ENCODE measurements at places on chromosomes 7 and 10.

- DNase-seq: peak; percentile 72
Observed at GRCh38 chr7:74417419-74417971, 36.2 kb upstream of the GTF2IRD1 start.

GRCh38 chr7:37061849-37062559 is 337.7 kb upstream of the AOAH start:
- no peak for DNase-seq

DNA sequence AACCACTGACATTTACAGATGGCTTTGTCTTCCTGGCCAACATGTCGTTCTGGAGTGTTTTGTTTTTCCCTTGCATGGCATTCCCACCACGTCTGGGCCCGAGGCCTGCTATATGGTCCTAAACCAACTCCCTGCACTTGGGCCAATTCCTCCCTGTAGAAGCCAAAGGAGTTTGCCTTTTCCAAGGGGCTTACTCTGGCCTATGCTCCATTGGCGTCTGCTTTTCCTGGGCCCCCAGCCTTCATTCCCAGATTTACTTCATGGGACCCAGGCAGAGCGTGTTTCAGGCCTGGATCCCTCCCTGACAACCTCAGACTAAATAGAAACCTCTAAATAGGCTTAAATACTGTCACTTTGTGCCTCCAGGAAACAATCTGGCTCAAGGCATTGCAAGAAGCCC is 60.7 kb downstream of the MINDY4 start:
- DNase-seq: no peak

DNA sequence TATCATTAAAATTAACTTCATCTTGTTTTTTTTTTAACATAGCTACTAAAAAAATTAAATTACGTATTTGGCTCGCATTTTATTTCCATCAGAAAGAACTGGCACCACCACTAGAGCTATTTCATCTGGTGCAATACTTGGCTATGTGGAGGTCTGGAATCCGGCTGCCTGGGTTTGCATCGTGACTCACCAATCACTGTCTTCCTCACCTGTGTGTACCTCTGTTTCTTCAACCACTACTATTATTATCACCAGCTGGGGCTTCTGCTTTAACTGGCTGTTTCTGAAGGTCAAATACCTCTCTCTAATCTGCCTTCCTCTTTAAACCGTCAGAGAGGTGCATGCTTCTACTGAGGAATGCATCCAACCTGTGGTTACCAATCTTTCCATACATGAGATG is 6.5 kb downstream of the WDR91 start:
- no peak for DNase-seq

- no peak for DNase-seq
Observed at GRCh38 chr7:12013983-12014382, 182.0 kb upstream of the THSD7A start.

GRCh38 chr10:132517951-132518521 is 19.6 kb upstream of the INPP5A start:
- DNase-seq: no peak

- no peak for DNase-seq
Observed at GRCh38 chr10:31121757-31122577, 90.3 kb upstream of the ZNF438 start.

DNA sequence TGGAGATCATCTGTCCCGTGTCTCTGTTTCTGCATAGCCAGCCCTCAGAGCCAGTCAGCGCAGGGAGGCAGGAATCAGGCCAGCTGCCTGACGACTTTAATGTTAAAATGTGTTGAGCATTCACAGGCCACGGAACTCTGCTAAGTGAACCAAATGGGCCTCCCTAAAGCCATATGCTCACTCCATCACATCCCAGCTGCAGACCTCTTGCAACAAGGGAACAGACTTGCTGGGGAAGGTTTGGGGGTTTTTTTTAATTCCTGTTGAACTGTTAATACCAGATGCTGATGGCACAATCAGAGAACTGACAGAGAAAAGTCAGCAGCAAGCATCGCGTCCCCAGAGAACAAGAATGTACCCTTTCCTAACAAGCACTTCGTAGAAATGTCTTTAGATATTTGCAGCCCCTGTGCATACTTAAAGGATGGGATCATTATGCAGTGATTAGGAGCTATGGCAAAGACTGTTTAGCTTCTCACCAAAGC is 900.4 kb upstream of the AUTS2 start:
- DNase-seq: no peak

GRCh38 chr10:92750791-92751533 is 61.2 kb downstream of the HHEX start:
- DNase-seq: no peak

GRCh38 chr10:100828738-100829096 is 83.3 kb downstream of the PAX2 start:
- DNase-seq: peak; percentile 65

- no peak for DNase-seq
Observed at GRCh38 chr7:139047970-139048369, 12.1 kb upstream of the ZC3HAV1L start.

DNA sequence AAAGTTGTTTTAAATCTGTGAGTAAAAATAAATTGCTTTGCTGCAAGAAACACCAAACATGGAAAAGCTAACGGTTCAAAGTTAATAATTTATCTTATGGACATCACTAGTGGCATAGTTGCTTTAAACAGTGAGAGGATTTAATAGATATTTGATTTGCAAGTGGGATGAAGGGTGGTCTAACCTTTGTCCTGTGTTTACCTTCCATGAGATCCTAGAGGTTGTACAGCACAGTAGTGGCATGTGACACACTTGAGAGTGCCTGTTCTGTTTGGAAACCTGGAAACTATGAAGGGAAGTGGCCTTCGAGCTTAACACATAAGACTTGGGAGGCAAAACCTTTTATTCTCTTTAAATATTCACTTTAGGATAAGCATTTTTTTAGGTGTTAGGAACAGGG is 16.0 kb downstream of the EGFR start:
- no peak for DNase-seq

- DNase-seq: no peak
Observed at GRCh38 chr10:130485236-130485957, 349.2 kb downstream of the GLRX3 start.

DNA sequence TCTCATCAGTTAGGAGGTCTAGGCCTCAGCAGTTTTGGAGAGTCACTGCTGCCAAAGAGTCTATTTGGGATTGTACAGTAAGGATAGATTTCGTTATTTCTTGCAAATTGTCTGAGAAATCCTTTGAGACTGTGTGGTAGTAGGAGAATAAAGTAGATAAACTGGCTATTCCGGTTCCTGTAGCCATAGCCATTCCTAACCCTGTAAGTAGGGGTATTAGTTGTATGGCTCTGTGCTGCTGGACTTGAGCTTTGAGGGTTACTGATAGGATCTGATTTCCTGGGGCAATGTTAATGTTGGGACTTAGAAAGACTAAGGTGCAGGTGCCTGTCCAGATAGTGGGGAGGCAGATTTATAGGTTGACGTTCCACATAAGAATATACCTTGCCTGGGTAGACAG is 36.1 kb upstream of the ZNF138 start:
- no peak for DNase-seq

GRCh38 chr7:138738114-138738513 is 37.0 kb upstream of the SVOPL start:
- no peak for DNase-seq

GRCh38 chr10:124741281-124741921 is 2.8 kb downstream of the FAM53B start:
- DNase-seq: peak; percentile 85

DNA sequence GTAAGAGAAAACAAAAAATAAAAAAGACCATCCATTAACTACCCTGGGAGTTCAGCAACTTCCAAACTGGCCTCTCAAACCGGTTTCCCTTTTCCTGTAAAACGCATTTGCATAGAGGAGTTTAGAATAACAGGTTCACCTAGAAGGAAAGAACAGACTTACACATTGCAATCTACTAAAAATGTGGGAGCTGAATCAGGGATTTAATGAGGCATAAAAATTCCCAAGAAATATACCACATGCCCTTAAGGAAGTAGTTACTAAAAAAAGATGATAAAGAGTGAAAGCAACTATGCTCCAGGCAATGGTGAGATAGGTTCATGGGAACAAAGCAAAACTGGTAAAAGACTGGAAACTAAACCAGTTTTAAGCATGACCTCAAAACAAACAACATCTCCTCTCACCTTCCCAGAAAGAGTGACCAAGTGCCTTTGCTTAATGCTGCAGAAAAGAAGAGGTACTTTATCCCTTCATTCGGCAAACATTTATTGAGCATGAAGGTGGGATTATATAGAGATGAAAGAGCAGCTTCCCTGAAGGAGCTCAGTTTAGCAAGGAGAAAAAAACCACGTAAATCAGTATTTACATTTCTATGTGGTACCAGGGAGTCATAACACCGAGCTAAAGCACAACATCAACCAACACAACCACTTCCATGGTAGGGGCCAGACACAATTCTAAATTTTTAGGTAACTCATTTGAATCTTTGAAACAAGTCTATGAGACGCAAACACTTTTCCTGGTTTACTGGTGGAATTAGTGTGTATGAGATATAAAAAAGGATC is 152.8 kb downstream of the SGMS1 start:
- no peak for DNase-seq

GRCh38 chr10:103930881-103931280 is 12.9 kb upstream of the STN1 start:
- no peak for DNase-seq

DNA sequence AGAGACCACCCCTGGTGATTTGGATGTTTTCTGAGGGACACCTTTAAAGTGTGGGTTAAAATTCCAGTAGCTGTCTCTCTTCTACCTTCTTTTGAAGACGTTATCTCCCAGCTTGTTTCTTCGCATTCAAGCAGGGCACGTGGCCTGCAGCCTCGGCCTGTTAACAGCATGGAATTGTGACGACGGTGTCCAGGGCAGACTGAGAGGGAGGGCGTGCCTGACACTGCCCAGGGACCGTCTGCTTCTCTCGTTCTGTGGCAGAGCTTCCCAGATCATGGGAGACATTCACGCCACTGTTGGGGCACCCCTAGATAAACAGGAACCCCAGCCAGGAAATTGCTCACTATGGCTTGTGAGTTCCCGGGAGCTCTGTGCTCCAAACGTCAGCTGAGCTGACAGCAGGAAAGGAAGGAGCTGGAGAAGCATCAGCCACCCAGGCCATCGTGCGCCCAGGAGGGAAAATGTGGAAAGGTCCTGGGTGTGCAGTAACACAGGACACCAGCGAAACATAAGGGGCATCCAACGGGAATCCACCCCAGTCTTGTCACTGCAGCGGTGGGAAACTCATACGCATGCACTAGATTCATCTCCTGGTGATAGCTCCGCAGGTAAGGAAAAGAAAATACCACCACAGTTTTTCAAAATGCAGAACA is 41.1 kb upstream of the RBM33 start:
- DNase-seq: no peak

GRCh38 chr7:130912082-130912861 is 178.3 kb upstream of the KLF14 start:
- DNase-seq: no peak

DNA sequence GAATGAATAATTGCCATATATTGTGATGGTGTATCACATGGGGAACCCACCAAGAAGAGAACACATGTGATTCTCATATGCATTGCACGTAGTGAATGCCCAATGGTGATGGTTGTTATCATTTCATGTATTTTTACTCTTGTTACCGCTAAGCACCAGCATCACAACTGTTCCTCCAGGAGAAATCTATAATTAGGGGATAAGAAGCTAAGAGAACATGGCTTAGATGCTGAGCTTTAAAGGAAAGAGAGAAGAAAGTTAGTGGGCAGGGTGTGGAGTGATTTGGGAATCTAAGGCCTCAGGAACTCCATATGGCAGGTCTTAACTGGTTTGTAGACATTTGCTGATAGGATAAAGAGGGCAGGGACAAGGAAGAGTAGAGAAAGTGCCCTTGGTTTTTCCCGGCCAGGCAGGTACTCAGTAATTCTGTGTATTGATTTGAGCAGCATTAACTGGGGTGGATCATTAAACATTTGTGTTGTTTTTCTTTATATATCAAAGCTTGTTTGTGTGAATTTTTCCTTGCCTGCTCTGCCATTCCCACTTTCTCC is 145.9 kb downstream of the LRRC4 start:
- no peak for DNase-seq

- DNase-seq: no peak
Observed at GRCh38 chr10:69878951-69879350, 77.2 kb downstream of the COL13A1 start.

DNA sequence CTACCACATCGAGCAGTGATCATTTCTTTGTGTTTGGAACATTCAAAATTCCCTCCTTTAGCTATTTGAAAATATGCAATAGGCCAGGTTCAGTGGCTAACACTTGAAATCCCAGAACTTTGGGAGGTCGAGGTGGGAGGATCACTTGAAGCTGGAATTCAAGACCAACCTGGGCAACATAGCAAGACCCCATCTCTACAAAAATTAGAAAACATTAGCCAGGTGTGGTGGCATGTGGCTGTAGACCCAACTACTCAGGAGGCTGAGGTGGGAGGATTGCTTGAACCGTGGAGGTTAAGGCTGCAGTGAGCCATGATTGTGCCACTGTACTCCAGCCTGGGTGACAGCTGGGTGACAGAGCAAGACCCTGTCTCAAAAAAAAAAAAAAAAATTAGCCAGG is 15.3 kb upstream of the EXOC4 start:
- DNase-seq: no peak

- DNase-seq: no peak
Observed at GRCh38 chr7:70131817-70132216, 533.5 kb downstream of the AUTS2 start.

- no peak for DNase-seq
Observed at GRCh38 chr10:58588673-58589265, 76.1 kb downstream of the BICC1 start.

DNA sequence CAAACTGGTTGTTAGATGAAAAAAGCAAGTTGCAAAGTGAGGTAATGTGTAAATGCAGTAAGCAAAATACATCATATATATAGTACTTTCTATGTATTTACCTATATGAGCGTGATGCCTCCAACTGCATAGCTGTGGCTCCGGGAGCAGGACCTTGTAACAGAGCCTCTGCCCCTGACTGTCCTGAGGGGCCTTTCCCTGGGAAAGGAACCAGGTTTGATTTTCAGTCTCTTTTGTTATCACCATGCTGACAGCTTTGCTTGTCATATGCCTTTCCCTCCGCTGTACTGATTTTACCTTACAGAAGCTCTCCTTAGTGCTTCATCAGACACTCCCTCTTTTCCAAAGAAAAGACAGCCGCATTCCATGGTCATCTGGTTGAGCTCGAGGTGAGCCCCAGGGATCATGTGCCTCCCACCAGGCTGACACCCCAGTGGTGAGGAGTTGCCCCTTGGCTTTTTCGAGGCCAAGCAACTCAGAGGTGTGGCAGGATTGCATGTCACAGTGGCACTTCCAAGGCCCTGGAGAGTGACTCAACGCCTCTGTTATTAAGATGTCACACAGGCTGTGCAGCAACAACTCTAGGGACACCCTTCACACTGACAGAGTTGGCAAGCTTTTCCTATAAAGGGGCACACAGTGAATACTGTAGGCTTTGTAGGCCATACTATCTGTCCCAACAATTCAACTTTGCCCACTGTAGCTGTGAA is 78.9 kb downstream of the ALOX5 start:
- DNase-seq: no peak
